ENCODE measurements at places on chromosomes 6 and 20.

- no peak for DNase-seq
Observed at GRCh38 chr6:81484251-81484650, 268.2 kb downstream of the TENT5A start.

DNA sequence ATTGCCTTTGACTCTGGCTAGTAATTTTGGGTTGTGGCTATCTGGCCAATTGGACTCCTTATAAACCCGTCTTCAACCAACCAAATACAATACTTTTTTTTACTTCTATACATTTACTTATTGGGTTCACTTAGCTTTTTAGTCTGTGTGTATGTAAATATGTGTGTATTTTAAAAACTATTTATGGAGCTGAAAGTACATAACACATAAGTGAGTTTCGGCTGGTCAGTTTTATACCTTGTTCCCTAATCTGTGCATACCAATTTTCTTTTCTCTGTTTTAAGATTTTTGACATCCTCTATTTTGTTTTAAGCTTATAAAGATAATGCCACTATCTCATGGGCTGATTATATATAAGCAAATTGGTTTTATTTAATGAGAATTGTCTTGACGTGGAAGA lies 129.5 kb downstream of the LRRC1 start:
- DNase-seq: no peak

DNA sequence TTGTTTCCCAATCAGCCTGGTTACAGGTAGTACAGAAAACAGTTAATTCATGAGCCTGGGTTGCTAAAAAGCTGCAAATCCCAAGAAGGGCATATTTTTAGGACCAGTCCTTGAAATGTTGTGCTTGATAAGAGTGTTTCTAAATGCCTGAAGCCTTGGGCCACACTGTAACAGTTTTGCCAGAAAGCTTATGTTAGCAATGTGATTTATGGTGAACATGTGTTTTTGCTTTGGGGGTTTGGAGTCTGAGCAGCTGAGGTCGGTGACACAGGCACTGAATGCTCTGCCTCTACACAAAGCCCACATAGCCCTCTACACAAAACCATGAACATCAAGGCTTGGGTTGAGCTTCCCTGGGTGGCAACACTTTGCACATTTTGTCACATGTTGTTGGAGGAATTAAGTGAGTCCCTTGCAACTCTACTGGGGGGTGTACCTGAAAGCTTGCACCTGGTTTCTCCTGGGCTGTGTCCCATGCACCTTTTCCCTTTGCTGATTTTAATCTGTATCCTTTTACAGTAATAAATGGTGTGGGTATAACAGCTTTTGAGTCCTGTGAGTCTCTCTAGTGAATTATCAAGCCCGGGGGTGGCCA lies 22.2 kb downstream of the AHI1 start:
- DNase-seq: peak; percentile 73

DNA sequence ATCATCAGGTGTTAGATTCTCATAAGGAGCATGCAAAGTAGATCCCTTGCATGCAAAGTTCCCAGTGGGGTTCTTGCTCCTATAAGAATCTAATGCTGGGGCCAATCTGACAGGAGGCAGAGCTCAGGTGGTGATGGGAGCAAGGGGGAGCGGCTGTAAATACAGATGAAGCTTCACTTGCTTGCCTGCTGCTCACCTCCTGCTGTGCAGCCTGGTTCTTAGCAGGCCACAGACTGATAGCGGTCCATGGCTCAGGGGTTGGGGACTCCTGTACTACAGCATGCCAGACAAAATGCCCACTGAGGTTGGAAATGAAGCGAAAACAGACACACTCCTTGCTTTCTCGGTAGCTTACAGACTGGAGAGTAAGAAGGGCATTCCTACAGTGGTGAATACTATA lies 386.8 kb downstream of the PLCB1 start:
- no peak for DNase-seq

DNA sequence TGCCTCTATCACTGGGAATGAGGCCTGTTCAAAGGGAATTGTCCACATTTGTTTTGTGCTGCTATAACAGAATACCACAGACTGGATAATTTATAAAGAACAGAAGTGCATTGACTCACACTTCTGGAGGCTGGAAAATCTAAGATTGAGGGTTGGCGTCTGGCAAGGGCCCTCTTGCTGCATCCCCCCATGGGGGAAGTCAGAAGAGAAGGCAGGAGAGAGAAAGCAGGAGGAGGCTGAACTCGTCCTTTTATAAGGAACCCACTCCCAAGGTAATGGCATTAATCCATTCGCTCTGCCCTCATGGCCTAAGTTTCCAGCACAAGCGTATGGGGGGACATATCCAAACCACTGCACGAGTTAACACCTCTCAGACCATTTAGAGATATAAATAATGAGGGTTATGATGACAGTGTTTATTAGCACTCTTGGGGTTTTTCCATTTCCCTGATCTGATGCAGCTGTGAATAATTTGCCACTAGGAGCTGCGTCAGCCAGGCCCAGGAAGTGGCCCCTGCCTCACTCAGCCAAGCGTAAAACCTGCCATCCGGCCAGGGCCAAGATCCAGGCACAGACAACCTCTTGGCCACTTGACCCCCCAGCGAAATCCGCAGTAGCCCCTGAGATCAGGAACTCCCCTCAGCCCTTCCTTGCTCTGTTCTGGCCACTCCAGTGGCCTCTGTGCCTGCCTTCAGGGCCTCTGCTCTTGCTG lies 14.2 kb upstream of the SLCO4A1 start:
- peak; percentile 36 for DNase-seq

- peak; percentile 81 for DNase-seq
Observed at GRCh38 chr20:39874049-39874893, 814.8 kb downstream of the MAFB start.

- peak; percentile 32 for DNase-seq
Observed at GRCh38 chr6:139567095-139567494, 192.6 kb upstream of the CITED2 start.

DNA sequence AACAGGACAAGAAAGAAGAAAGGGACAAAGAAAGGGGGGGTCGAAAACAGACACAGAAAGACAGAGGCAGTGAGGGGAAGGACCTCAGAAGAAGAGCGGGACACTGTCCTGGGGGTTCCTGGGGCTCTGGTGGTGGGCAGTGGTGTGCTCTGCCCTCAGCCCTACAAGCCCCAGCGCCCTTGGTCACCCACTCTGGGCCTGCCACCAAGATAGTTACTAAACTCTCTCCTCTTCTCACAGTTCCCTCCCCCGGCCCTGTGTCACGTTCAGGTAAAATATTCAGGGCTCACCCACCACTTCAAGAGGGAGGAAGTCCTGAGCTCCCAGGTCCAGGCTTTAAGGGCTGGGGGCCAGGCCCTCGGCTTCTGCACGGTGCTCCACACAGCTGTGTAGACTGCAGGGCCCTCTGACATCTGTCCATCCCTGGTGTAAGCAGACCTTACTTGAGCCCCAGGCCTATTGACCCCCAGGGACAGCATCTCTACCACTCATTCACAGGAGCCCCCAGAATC lies 87.4 kb downstream of the MRPL14 start:
- no peak for DNase-seq

GRCh38 chr20:17652411-17652810 lies 29.6 kb downstream of the RRBP1 start:
- no peak for DNase-seq

GRCh38 chr20:39825950-39826349 lies 863.1 kb downstream of the MAFB start:
- DNase-seq: peak; percentile 48

- DNase-seq: peak; percentile 9
Observed at GRCh38 chr6:91299544-91300491, 712.9 kb upstream of the MAP3K7 start.

GRCh38 chr6:158372574-158372973 lies 60.3 kb downstream of the TULP4 start:
- DNase-seq: no peak

GRCh38 chr6:17525637-17526036 lies 74.5 kb upstream of the FAM8A1 start:
- DNase-seq: no peak

- peak; percentile 14 for DNase-seq
Observed at GRCh38 chr20:41499064-41499463, 119.1 kb downstream of the CHD6 start.

DNA sequence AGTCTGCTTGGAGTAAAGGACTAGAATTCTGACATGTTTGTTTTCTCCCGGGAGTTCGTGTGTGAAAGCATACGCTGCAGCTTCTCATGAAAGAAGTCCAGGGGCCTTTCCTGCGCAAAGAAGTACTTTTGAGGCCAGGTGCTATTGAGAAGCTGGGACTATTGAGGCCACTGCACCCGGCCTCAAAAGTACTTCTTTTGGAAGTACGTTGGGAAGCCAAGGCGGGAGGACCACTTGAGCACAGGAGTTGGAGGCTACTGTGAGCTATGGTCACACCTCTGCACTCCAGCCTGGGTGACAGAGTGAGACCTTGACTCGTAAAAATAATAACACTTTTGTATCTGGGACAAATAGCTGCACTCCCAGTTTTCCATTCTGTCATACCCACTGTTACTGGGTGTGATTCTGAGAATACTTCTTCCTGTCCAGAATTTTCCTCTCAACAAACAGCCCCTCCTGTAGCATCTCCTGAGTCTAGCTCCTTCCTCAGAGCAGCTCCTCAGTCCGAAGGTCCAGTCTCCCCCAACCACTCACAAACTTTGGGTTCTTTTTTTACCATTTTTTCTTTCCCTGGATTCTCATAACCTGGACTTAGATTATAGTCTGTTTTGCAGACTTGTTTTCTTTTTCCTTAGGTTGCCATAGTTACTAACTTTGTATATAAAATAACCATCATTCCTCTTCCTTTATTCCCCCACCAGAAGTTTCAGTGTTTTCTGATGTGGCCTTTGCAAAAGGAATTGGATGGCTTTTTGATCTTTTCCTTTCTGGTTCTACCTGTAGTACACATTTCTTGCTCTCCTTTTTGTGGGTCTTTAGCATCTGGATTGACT lies 12.7 kb downstream of the STK35 start:
- DNase-seq: no peak

DNA sequence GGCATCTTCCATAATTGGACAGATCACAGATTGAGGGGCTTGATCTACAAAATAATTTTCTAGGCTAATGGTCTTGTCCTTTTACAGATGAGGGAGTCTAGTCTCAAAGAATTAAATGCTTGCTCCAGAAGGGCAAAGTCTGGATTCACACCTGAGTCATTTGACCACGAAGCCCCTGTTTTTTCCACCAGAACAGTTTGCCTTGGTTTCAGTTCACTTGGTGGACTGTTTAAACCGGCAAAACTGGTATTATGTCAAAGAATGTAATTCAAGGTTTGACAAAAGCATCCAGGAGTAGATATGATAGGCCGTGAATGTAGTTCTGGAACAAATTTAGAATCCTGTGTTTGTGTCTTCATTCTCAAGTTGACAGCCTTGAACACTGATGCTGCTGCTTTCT lies 3.3 kb downstream of the MYO6 start:
- DNase-seq: peak; percentile 18

- DNase-seq: peak; percentile 38
Observed at GRCh38 chr6:169263374-169263773, 9.7 kb upstream of the THBS2 start.

- no peak for DNase-seq
Observed at GRCh38 chr6:47239546-47239945, 70.2 kb downstream of the TNFRSF21 start.

GRCh38 chr6:158663625-158664165 lies 13.8 kb downstream of the SYTL3 start:
- no peak for DNase-seq

- no peak for DNase-seq
Observed at GRCh38 chr6:170270984-170271593, 19.8 kb downstream of the DLL1 start.

DNA sequence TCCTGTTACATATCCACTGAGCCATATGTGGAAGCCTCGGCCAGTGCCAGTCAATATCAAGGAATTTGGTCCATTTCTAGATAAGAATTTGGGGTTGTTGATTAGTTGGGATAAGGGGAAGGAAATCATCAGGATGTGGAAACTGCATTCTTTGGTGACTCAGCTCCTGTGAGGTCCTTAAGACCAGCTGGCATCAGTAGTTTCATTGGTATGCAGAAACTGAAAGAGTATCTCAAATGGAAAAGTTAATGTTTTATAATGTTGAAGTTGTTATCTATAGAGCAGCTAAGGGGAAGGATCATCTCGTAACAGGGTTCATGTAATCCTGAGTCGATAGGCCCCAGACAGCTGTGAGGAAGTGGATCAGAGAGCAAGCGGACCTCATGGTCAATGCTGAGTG lies 87.9 kb upstream of the PRND start:
- peak; percentile 88 for DNase-seq

DNA sequence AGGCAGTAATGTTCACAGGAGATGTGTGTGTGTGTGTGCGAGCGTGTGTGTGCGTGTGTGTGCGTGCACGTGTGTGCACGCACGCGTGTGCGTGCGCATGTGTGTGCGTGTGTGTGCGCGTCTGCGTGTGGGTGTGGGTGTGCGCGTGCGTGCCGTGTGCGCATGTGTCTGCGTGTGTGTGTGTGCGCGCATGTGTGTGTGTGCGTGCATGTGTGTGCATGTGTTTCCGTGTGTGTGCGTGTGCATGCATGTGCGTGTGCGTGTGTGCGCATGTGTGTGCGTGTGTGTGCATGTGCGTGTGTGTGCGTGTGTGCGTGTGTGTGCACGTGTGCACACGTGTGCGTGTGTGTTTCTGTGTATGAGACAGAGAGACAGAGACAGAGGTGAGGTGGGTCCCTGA lies 136.0 kb upstream of the CST7 start:
- DNase-seq: no peak

GRCh38 chr20:1282966-1283365 lies 16.9 kb downstream of the SNPH start:
- no peak for DNase-seq

DNA sequence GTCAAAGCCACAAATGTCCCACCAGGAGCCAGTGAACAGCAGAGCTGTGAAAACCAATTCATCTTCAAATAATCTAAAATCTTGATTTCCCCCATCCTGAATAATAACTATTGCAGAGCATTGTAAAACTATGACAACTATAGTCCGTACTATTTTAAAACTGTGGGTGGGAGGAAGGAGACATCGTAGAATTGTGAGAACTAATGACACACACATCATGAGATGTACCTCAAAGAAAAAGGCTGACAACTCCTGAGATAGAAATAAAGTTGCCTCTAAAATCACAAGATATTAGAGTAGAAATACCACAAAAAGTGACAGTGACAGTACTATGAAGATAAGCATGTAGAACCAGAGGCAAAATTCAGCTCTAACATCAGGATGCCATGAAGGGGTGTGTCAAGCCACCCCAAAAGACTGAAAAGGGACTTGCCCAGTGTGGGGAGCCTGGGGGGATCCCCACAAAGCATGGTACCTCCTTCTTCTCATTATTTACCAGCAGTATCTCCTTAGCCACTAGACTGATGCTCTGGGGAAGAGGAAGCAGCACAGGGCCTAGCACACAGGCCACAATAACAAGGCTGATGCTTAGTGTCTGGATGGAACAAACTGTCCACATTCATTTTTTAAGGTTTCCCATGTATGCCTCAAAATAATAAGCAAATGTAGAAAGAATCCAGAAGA lies 13.4 kb downstream of the NAPB start:
- no peak for DNase-seq

DNA sequence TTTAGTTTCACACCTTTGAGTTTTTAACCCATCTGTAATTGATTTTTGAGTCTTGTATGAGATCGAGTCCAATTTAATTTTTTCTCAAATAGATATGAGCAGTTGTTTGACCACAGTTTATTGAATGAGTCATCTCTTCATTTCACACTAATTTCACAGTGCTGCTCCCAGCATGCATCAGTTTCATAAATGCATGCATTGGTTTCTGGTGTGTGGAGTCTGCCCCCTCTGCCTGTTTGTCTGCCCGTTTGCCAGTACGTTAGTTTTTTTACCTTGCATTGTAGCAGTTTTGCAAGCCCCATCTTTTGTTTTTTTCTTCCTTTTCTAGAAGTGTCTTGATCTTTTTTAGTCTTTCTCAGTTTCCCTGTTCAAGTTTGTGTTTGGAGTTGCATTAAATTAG lies 11.9 kb downstream of the SLX4IP start:
- peak; percentile 76 for DNase-seq

All from fibroblast of skin of right biceps (primary cell).